NCI-H1105 (cell line): ENCODE measurements at places on chromosomes 4 and X.
A peak's percentile ranks its signal among the peaks of the same experiment; 100 is the strongest.

GRCh38 chrX:41009850-41010846, 75.1 kb upstream of the USP9X start:
- no peak for DNase-seq

DNA sequence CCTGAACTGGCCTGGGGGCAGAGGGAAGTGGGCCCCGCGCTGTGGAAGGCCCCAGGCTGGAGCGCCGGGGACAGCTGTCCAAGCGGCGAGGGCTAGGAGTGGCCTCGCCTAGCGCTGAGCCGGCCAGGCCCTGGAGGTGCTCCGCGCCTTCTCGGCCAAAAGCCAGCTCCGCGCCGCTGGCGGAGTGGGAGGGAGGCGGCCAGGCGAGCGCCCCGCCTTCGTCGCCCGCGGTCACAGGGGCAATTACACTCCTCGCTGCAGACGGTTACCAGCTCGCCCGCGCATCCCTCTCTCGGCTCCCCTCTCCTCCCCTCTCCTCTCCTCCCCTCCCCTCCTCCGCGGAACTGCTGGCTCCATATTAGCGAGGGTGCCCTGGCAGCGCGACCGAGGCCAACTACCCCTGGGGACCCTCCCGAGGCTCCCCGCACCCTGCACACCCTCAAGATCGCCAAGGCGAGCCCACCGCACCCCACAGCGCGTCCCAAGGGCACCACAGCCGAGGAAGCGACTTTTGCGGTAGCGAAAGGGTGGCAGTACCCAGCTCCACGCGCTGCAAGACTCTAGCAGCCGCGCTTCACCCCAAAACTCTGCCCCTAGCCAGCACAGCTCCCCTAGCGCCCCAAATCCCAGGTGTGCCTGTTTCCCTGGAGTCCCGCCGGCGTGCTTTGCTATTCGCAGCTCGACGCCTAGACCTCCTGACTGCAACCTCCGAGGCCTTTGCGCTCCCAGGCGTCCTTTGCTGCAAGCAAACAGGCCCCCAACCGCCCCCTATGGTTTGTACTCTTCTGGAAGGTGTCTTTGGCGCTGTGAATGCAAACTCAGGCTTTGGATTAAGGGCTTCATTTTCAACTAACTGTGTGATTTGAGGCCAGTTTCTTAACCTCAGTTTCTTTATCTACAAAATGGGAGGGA, 91.4 kb downstream of the BCOR start:
- DNase-seq = no peak

- no peak for DNase-seq
Measured at GRCh38 chr4:154065368-154065767, 276.5 kb upstream of the SFRP2 start.

DNA sequence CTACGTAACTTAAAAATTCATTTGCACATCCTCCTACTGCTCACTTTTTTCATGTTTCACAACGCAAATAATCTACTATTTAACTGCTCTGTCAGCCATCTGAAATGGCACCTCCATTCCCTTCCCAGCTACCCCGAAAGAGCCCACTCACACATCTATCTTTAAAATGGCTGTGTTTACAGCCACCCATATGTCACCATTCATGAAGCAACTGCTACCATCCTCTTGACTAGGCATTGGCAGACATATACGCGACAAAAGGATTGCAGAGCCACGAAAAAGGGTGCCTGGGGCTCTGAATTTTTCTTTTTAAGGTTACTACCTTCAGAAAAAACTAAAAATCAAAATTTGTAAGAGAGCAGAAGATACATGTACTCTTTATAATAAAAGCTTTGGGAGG, 11.5 kb downstream of the SH3RF1 start:
- no peak for DNase-seq

DNA sequence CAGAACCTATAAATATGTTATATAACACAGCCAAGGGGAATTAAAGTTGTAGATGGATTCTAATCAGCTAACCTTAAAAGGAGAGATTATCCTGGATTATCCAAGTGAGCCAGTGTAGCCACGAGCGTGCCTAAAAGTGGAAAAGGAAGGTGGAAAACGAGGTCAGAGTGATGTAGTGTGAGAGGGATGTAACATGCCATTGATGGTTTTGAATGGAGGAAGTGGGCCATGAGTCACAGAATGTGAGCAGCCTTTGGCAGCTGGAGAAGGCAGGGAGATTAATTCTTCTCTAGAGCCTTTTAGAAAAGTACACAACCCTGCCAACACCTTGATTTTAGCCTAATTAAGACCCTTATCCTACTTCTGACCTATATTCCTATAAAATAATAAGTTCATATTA, 149.1 kb downstream of the SLC39A8 start:
- DNase-seq = no peak

GRCh38 chrX:28398342-28398741, 188.9 kb upstream of the IL1RAPL1 start:
- no peak for DNase-seq

GRCh38 chr4:10403633-10404445, 53.4 kb downstream of the ZNF518B start:
- DNase-seq = peak; percentile 12

- DNase-seq = no peak
Measured at GRCh38 chr4:186693159-186693815, 30.4 kb downstream of the FAT1 start.

GRCh38 chr4:40731792-40732245, 17.9 kb upstream of the NSUN7 start:
- DNase-seq = peak; percentile 77

DNA sequence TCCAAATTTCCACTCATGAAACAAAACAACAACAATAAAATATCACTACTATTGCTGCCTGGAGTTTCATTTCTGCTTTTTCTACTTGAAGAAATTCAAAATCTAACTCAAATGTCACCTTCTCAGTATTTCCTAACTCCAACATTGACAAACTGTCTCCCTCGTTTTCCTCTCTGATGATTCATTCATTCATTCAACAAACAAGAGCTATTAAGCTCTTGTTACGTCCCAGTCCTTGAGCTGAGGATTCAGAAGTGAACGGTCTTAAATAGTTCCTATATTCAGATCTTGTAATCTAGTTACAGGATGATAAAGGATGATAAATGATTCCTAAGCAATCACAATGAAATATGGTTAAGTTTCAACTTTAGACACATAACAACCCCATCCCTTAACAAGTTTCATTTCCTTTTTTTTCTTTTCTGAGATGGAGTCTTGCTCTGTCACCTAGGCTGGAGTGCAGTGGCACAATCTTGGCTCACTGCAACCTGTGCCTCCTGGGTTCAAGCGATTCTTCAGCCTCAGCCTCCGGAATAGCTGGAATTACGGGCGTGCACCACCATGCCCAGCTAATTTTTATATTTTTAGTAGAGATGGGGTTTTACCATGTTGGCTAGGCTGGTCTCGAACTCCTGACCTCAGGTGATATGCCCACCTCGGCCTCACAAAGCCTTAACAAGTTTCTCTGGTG, 1.7 kb downstream of the SLC9B2 start:
- DNase-seq = no peak

GRCh38 chr4:38129460-38130227, 169.4 kb downstream of the PTTG2 start:
- DNase-seq = no peak

- DNase-seq = no peak
Measured at GRCh38 chrX:13028871-13029636, 15.4 kb downstream of the FAM9C start.

DNA sequence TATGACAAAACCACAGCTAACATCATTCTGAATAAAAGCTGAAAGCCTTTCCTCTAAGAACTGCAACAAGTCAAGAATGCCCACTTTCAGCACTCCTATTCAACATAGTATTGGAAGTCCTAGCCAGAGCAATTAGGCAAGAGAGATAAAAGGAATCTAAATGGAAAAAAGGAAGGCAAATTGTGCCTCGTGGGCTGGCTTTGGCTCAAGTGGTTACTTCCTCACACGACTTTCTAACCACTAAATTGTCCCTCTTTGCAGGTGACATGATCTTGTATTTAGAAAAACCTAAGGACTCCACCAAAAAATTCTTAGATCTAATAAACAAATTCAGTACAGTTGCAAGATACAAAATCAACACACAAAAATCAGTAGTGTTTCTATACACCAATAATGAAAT, 57.2 kb downstream of the SCML2 start:
- no peak for DNase-seq

GRCh38 chrX:69185141-69185540, 19.9 kb upstream of the PJA1 start:
- DNase-seq = no peak

DNA sequence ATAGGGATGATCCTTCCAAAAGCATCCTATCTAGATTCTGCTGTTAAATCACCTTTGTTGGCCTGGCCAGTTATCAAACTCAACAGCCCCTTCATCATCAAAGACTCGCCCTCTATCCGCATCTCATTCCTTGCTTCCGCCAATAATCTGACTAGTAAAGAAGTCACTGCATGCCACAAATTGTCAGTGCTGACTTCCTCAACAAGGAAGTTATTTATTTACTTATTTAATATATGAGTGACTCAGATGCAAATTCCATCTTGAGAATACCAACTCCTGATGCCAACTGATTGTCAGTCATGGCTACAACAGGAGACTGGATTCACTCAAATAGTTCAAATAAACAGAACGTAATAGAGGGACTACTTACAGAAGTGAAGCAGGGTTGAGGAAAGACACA, 283.8 kb downstream of the TRIML1 start:
- DNase-seq = no peak

DNA sequence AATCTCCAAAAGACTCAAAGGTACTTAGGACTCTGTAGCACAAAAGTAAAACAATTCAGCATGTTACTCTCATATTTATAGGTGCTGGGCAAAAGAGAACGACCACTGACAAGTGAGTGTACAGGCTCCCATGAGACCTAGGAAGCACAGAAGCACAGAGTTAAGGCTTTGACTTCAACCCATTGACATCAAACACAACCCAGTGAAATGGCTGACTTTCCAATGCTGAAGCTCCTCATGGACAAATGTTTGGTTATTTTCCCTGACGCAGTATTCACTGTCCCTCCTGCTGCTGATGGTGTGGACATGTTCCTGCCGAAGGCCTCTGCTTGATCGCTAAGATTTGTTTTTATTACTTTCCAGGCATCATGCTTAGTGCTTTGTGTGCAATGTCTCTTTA, 148.7 kb downstream of the TSPAN5 start:
- no peak for DNase-seq

GRCh38 chrX:2500091-2500802, 529 bp downstream of the DHRSX start:
- no peak for DNase-seq

DNA sequence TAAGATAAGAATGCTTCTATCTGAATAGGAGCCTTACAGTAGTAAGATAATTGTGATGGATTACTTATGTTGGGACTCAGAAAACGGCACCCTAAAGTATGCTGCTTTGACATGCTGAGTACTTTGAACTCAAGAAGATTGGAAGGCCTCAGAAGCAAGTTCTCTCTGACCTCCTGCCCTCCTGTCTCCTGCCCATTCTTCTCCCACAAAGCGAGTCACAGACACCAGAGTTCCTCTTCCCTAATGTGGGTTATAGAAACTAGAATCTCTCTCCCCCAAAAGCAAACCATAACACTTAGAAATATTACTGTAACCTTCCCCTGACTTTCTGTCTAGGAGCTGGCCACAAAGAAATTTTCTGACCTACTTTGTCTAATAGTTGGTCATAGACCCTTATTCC, 76.5 kb downstream of the DDIT4L start:
- DNase-seq = no peak

GRCh38 chr4:53779025-53779424, 187.7 kb upstream of the LNX1 start:
- DNase-seq = no peak

DNA sequence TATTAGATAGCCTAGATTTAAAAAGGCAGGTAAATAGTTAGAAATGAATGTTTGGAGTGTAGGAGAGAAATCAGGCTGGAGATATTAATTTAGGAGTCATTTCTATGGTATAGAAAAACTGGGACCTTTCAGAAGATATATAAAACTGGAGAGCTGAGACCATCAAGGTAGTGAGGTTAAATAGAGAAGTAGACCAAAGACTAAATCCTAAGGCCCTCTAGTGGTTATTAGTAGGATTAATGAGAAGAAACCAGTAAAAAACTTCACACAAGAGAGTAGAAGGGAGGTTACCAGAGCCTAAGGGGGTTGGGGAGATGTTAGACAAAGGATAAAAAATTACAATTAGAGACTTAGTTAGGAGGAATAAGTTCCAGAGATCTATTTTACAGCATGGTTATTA, 351.0 kb upstream of the SPANXN1 start:
- no peak for DNase-seq

GRCh38 chr4:81120055-81120454, 89.5 kb downstream of the BMP3 start:
- no peak for DNase-seq

GRCh38 chrX:24643116-24643515, 4.0 kb downstream of the PCYT1B start:
- no peak for DNase-seq

DNA sequence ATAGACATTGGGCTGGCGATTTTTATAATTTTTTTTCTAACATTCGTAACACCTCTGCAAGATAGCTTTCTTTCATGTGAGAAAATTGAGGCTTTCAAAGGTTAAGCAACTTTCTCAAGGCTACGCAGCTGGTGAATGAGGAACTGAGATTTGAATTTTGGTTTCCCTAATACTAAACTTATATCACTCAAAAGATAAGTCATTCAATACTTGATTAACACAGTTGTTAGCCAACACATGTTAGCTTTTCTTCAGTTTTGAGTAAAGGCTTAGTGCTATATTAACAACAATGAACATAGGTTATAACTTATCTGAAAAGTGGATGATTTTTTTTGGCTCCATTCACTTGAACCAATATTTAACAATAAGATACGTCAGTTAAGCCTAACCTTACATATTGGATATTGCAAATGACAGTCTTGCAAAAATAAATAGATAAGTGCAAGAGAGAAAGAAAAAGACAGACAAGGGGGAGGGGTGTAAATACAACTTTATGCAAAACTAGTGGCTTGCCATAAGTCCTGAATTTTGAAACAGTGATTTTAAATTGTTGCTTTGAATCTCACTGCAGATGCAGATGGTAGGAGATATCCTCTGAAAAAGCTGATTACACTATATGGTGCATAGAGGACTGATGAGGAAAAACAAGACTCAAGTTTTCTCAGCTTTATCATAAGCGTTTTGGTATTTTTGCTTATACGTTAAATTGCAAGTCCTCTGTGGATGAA, 11.1 kb upstream of the GPM6A start:
- no peak for DNase-seq

DNA sequence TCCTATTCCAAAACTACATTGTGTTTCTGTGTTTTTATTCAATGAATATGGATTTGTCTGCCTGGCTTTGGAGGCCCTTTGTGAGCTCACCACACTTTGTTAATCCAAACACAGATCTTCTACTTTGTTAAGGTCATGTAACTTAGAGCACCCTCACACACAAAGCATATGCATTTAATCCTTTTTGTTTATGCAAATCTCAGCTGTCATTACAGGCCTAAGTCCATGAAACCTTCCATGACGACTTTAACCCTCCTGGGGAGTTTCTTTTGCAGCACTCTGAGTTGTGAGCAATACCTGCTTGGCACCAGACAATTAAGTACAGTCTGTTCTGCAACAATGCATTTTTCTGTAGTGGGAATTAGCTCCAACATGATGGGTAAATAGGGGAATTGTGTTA, 14.9 kb downstream of the CCSER1 start:
- DNase-seq = no peak

DNA sequence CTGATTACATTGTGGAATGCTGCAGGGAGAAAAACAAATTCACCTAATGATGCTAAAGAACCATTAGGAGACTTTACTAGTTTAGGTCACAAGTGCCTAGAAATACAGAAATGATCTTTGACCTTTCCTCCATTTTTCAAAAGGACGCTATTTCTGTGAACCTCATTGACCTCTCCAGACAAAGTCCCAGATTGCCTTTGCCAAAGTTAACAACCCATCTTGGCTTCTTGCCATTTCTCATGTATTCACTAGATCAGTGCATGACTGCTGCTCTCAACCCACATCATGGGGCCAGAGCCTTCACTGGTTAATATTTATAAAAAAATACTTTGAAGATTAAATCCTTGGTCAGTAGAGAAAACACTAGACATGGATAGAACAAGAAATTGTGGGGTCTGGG, 19.9 kb upstream of the AR start:
- no peak for DNase-seq
